SW 1271 (cell line): ENCODE measurements at places on chromosomes 2 and 18.

DNA sequence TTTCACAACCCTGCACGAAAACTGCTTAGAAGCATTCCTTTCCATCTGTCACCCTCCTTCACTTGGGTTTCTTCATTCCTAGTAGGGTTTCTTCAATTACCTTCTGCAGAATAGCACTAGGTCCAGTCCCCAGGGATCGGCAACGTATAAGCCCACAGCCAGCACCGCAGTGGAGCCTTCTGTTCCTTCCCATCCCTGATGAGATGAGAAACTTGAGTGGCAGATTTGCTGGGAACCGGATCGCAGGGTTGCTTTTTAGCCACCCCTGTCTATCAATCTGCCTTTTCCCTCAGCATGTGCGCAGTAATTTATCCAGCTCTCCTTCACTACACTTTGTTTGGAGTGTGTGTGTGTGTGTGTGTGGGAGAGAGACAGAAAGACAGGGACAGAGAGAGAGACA, 94.2 kb downstream of the CD8B2 start:
- DNase-seq, result no peak

DNA sequence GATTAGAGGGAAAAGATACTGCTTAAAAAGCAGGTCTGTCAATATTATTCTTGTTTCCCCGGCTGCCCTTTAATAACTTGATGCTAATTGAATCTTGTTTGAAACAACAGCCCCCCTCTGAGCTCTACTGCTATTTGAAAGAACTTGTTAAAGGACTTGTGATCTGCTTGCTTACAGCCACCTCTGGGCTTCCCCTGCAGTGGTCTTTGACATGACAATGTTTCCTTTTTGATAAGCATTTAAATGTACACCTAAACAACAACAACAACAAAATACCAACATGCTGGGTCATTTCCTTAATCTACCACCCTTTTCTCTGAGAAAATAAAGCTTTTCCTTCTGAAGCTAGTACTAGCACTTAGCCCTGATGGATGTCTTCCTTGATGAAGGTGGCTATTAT, 3.9 kb downstream of the HOXD1 start:
- no peak for DNase-seq

- no peak for DNase-seq
Observed at GRCh38 chr2:9627310-9627709, 3.5 kb downstream of the YWHAQ start.

DNA sequence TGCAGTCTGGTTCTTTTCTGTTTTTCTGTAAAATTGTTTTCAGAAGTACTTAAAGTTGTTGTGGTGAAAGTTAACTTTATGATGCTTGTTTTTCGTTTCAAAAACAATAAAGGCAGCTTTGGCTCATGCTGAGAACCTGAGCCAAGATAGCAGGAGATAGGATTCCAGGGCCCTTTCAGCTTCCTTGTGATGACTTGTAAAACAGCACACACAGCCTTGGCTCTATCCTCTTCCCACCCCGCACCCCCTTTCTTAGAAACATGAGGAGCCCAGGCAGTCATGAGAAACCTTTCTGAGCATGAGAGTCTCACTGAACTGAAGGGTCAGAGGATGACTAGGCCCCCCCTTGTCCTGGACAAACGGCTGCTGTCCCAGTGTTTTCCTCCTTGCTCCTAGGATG, 12.4 kb upstream of the CHRNA1 start:
- no peak for DNase-seq

GRCh38 chr2:191927319-191927867, 80.5 kb upstream of the CAVIN2 start:
- DNase-seq, result peak; percentile 54

DNA sequence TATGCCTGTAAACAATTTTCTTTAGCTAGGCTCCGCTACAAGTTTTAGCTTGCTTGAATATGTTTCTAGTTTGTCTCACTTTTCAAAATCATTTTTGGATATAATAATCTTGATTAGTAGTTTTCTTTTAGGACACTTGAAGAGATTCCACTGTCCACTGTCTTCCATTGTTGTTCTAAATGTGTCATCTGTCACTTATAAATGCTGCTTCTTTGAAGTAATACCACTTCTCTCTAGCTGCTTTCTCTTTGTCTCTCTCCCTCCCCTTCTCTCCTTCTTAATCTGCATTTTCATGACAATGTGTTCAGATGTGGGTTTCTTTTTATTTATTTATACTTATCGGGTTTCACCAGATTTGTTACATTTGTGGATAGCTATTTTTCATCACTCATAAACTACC, 73.7 kb upstream of the DPP10 start:
- DNase-seq, result peak; percentile 6

- no peak for DNase-seq
Observed at GRCh38 chr2:46461709-46462171, 17.6 kb upstream of the TMEM247 start.

DNA sequence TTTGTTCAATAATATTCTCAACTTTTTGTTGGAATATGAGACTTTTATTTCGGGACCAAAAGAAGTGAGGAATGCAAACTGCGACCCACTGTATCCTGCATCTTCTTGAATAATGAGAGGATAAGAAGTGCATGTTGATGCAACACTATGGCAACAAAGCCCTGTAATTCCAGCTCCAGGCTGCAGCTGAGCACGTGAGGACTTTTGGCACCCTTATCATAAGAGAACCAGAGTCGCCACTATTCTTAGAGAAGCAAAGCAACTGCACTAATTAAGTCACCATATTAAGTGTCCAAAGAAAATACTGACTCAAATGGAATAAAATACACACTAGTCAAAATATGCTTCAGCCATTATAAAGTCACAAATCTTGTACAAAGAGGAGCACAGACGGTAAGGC, 65.8 kb downstream of the FAM210A start:
- DNase-seq, result no peak

- DNase-seq, result no peak
Observed at GRCh38 chr2:43111788-43112554, 114.4 kb downstream of the ZFP36L2 start.

GRCh38 chr2:44569491-44569890, 207.7 kb downstream of the CAMKMT start:
- no peak for DNase-seq

- no peak for DNase-seq
Observed at GRCh38 chr18:9133225-9133624, 3.4 kb upstream of the ANKRD12 start.

DNA sequence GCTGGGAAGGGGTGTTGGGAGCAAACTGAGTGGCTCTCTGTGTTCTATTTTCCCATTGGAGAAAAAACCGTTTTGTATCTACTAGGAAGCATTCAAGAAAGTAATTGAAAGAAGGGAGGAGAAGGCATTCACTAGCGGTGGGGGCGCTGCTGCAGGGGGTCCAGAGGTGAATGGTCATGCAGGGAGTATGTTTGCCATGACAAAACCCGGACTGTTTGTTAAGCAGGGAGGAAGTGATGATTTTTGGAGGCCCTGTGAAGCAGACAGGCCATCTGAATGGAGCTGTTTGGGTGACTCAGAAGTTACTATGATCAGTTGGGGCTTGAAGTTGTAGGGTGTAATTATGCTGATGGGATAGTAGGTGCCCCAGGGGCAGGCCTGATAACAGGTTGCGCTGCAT, 7.0 kb downstream of the TAF4B start:
- no peak for DNase-seq

GRCh38 chr2:54122939-54123338, 7.5 kb downstream of the ACYP2 start:
- DNase-seq, result no peak

DNA sequence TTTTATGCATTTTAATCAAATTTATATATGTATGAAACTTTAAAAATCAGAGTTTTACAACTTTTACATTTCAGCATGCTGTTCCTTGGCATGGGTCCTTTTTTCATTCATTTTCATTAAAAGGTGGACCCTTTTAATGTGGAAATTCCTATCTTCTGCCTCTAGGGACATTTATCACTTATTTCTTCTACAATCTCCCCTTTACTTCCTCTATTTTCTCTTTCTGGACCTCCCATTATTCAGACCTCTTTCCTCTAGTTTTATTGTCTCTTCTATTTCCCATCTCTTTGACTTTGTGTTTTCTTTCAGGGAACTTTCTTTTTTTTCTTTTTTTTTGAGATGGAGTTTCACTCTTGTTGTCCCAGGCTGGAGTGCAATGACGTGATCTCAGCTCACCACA, 5.7 kb downstream of the PROC start:
- DNase-seq, result no peak

DNA sequence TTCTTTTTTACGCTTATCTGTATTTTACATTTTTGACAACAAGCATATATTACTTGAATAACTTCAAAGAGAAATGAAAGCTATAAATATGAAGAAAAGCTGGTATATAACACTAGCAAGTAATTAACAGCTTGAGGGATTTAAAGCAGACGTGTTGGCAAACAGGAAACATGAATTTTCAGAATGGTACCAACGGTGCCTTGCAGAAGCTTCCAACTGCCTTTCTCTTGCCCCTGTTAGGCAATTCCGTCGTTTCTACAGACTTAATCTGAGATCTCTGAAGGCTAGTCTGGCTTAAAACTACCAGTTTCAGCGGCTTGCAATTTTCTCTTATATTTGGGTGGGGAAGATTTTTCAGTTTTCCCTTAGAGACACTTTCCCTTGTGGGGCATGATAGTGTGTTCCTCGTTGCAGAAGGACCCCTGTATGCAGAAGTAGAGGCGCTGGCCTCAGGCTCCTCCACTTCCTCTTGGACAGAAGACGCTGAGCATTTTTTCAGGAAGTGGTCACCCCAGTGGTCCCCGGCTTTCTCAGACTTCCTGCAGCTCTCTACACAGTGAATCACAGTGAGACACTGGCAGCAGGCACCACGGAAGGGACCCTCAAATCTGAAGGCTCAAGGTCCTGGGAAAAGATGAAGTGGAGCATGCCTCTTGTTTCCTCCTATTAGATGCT, 56.2 kb upstream of the SLC16A14 start:
- no peak for DNase-seq

- DNase-seq, result no peak
Observed at GRCh38 chr2:204289066-204289465, 256.2 kb upstream of the PARD3B start.

DNA sequence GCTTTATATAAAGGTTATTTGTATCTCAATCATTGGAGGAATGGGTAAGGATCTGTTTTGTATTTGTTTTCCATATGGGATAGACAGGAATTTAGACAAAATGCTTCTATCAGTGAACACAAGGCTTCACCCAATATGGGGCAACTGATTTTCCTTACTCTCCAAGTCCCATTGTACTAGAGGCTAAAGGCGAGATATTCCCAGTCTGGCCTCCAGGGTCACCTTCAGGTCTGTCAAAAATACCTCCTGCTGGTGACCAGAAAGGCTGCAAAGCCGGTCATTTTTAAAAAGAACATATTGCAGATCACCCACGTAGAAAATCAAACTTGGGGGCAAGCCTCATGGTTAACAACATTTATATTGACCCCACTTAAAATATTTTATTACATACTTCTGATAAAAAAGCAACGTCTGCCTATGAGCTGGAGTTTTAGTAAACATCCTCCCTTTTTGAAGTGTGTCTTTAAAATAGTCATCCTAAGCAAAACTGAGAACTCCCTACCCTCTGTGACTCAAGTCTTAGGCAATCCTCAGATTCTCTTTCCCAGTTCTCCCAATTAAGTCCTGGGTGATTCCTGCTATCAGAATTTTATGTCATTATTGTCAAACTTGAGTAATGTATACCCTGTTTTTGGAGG, 276.6 kb downstream of the MREG start:
- DNase-seq, result no peak

GRCh38 chr2:31286961-31287550, 53.1 kb downstream of the EHD3 start:
- peak; percentile 40 for DNase-seq

DNA sequence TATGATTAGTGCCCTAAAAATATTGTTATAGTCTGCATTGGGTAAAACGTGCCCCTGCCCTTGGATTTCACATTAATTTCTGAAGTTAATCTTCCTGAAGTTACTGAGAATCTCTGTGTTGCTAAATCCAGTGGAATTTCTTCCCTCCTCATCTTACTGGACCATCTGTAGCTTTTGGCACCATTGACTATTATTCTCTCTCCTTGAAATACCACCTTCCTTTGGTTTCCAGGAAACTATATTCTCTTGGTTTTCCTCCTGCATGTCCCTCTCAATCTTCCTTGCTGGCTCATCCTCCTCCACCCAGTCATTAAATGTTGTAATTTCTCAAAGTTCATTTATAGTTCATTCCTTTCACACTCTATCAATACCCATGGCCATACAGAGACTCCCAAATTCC, 110.6 kb upstream of the SLC35G4 start:
- DNase-seq, result no peak

DNA sequence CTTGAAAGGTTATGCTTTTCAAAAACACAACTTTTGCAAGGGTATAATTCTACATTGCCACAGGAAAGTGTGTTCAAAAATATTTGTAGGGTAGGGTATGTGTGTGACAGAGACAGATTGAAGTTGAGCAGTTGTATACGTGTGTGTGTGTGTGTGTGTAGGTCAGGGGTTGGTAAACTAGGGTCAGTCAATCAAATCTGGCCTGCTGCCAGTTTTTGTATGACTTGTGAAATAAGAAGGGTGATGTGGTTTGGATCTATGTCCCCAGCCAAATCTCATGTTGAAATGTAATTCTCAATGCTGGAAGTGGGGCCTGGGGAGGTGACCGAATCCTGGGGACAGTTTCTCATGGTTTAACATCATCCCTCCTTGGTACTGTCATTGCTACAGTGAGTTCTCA, 148.2 kb downstream of the CERS6 start:
- DNase-seq, result no peak

GRCh38 chr2:186327251-186327868, 158.7 kb upstream of the ZC3H15 start:
- DNase-seq, result no peak

- peak; percentile 2 for DNase-seq
Observed at GRCh38 chr18:49238433-49239042, 221.9 kb downstream of the DYM start.

DNA sequence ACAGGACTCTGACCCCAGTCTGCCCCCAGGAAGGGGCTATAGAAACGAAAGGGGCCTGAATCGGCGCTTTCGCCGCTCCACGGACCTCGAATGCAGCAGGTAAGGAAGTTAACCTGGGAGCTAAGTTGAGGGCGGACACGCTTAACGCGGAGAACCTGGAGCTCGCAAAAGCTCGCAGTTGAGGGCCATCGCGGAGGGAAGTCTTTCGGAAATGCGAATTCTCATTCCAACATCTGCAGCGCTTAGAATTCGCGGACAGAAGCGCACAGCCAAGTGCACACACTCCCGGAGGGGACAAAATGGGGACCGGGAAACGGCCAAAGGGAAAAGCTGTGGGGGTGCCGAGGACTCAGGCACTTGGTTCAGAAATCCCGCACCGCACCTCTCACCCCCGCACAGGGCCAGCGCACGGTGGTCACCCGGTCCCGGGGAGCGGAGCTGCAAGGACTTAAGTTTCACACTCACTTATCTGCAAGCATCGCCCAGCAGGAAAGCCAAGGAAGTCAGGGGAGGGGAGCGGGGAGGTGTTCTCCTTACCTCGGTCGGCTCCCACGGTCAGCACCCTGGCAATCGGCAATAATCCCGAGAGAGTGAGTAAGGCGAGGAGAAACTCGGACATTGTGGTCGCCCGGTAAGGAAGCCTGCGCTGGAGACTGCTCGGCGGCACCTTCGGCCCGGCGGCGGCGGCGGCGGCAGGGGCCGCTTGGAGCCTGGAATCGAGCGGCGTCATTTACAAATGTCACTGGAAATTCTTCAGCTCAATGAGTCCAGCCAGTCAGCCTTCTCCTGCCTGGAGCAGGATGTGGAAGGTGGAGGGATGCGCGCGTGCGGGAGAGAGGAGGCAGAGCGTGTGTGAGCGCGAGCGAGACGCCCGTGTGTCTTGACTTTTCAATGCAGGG, 456 bp downstream of the LRP1B start:
- peak; percentile 5 for DNase-seq
